Endodermal cell (in vitro differentiated cells): ENCODE measurements at places on chromosomes 2 and 18. TPM values are rescaled to one million over a fixed set of nuclear protein-coding genes. Genes with fewer than 3 reads are reported as not detected.

DNA sequence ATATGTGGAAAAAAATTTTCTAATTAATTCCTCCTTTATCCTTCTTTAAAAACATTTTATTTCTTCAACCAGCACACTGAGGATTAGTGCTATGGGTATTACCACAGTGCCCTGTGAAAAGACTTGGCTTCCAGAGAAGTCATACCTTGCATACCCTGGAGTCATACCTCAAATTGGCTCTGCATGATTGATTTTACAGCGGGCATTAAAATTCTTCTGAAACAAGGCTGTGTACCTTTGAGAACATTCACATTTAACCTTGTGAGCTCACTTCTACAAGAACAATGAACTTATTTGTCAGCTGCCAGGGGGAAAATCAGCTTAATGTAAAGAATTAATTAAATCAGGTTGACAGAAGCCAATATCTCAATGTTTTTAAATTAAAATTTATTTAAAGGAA lies 44.6 kb downstream of the SLC35F5 start:
- no peaks in the 10 kb centered on the region for H3K27me3 ChIP-seq
- H3K4me3 ChIP-seq: no peak overlapping the region
- H3K4me1 ChIP-seq: no peaks in the 10 kb centered on the region
- H3K27ac ChIP-seq: no peak overlapping the region
- DNase-seq: no peak

GRCh38 chr2:234679741-234680687 lies 183.1 kb upstream of the ARL4C start:
- H3K4me3 ChIP-seq: no peak overlapping the region
- DNase-seq: peak; percentile 41
- H3K4me1 ChIP-seq: peaks cover 12% of the 10 kb centered on the region
- no peaks in the 10 kb centered on the region for H3K27me3 ChIP-seq
- H3K36me3 ChIP-seq: no peaks in the 10 kb centered on the region
- H3K27ac ChIP-seq: no peak overlapping the region

DNA sequence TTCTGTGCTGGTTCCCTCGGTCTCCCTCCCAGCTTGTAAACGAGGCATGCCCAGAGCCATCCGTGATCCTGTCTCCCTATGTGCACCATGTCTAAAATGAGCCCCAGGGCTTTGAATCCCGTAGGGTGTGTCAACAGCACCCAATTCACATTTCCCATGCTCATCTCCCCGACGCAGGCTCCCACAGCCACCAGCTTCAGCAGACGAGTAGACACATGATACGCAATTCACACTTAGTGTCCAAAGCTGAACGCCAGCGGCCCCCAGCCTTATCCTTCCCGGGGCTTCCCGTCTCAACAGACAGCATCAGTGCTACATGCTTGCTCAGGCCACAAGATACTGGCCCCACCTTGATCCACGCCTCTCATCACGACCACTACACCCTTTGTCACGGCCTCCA lies 88.1 kb downstream of the EIPR1 start:
- H3K36me3 ChIP-seq: no peaks in the 10 kb centered on the region
- H3K27ac ChIP-seq: peak overlapping the region; percentile 75
- H3K4me3 ChIP-seq: no peak overlapping the region
- H3K4me1 ChIP-seq: no peaks in the 10 kb centered on the region

HSPE1 gene
- 218 and 240 TPM in 2 replicates for total RNA-seq

REG3A gene
- not detected in 2 replicates for total RNA-seq

IL1RL1 gene
- 0.23 to 1.6 TPM (median 0.75 TPM) in 3 replicates for total RNA-seq
